ENCODE measurements at places on chromosomes 2 and 18.

GRCh38 chr2:66565291-66565690 is 130.4 kb downstream of the MEIS1 start:
- no peak for DNase-seq

- no peak for DNase-seq
Measured at GRCh38 chr2:60960706-60961105, 56.8 kb upstream of the PEX13 start.

DNA sequence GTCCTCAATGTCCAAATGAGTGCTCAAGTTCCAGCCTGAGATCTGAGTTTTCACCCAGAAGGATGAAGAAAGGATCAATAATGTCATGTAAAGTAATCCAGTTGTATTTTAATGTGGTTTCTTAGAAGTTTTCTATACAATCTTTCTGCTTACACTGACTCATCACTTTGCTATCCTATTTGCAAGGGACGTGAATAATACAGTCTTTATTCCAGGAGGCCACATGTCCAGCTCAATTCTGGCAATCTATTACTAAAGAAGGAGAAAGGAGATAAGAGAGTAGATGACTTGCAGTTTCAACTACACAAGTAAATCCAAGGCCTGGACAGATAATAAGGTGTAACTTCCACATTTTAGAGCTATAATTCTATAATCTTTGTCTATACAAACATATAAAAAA is 601.1 kb upstream of the SETBP1 start:
- peak; percentile 80 for DNase-seq

DNA sequence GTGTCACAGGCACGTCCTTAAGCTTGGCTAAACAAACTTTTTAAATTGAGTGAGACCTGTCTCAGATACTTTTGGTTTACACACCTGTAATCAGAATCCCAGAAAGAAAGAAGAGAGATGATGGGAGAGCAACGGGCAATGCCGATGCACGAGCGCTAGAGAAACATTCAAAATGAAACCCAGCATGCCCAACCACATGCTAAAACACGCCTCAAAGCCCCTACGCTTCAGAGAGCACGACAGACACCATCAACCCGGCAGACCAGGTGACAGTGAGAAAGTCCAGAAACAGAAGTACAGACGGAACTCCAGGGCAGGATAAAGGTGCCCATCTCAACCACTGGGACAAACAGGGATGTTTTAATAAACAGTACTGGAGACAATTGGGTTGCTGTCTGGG is 85.5 kb downstream of the HDAC4 start:
- DNase-seq: no peak

DNA sequence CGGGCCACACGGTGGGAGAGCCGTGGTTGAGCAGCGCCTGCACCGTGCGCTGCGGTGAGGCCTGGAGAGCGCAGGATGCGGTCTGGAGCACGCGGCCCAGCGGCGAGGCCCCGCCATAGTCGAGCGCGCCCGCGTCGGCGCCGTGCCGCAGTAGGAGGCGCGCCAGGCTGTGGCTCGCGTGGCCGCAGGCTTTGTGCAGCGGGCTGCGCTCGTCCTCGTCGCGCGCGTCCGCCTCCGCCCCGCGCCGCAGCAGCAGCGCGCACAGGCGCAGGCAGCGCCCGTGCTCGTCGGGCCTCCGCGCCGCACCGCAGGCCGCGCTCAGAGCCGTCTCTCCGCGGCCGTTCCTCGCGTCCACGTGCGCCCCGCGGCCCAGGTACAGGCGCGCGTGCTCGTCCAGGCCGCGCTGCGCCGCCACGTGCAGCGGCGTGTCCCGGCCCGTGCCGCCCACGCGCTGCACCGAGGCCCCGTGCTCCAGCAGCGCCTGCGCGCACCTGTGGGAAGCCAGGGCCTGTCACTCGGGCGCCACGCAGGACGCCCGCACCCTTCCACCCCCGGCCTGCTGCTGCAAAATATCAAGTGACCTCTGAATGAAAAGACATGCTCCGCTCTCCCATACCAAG is 46.3 kb upstream of the GBX2 start:
- no peak for DNase-seq

DNA sequence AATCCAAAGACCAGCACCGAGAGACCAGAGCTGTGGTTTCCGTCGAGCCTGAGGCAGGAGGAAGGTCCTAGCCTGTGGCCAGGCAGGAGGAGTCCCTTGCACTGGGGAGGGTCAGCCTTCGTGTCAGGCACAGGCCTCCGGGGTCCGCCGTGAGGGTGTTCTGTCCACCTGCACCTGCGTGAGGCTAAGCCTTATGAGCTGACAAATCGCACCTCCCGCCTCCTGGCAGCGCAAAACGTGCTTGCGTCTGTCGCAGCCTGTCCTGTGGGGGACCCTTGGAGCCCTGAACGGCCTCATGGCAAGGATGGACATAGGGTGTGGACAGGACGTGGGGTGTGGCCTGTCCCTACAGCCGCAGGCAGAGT is 73.3 kb downstream of the KCNG2 start:
- DNase-seq: no peak

DNA sequence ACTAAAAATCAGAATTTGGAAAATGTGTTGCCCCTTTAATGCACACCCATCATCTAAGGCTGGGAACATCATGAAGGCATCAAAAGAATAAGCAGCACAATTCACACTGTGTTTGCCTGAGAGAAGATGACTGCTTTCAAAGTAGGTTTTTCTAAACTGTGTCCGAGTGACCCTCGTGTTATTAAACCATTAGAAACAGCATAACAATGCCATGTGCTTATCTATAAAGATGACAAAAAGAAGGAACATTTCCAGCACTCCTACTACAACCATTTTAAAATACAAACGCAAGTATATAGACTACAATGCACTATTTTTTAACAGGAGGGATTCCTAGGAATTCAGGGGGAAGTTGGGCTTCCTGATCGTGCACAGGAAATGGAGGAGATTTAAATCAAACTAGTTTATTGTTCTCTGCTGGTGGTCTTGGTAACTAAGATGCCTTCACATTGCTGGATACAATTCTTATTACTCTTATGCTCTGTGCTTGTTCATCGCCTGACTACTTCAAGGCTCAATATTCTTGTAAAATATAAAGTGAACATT is 305.9 kb upstream of the CCDC68 start:
- DNase-seq: no peak

DNA sequence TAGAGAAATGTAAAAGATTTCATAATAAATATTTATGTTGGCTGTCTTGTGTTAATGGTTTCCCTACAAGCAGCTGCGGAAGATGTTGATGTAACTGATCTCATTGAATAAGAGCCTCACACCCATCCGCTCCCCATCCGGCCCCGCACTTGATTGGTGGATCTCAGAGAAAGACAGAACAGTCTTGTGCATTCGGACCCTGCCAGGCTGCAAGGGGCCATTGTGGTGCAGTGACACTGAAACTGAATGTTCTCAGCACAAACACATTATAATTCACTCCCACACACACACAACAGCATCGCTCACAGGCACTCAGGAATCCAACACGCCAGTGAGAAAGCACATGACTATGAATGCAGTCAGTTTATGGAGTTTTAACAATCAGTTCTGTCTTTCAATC is 47.8 kb downstream of the PRELID3A start:
- DNase-seq: no peak

DNA sequence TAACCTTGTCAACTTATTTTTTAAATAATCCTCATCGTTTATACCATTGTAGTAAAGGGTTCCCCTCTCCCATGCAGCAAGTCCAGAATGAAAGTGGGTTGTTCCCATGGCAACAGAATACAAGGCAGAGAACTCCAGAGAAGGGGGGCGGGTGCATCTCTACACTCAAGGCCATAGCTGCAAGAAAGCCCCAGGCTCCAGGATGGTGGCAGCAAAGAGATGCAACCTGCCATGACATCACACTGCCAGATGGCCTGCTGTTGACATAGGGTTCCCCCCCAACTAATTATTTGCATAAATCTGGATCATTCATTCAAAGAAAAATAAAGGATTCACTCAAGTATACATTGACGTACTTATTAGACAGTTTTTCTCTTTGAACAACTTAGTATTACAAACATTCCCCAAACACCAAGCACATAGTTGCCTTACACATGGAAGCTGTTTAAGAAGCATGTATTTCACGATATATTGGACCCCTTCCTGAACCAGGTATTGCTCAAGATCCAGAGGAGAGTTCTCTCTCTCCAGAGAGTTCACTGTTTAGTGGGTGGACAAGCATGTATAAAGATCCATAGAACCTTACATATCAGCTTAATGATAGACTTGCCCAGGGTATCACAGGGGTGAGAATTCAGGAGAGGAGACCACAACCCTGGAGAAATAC is 87.4 kb upstream of the KLF7 start:
- peak; percentile 62 for DNase-seq

- no peak for DNase-seq
Measured at GRCh38 chr18:79573921-79574491, 105.6 kb upstream of the CTDP1 start.

GRCh38 chr2:34719206-34719605 is 1120.1 kb upstream of the FAM98A start:
- DNase-seq: no peak

- DNase-seq: no peak
Measured at GRCh38 chr2:69786052-69786560, 43.4 kb upstream of the GMCL1 start.

DNA sequence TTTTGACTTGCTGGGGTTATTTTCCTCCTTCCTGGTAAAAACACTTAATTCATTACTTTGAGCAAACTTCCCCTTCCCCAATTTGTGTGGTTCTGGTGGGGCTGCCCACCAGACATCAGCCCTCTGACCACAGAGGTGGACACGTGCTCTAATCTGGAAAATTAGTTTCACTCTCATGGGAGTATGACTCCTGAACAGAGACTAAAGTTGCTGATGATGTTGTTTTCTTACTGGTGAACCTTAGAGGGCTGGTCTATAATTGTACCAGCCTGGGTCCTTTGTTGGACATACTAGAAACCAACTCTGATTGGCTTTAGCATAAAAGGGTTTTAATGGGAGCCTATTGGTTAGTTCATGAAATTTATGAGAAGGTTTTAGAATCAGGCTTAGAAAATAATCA is 54.1 kb upstream of the ACYP2 start:
- no peak for DNase-seq

DNA sequence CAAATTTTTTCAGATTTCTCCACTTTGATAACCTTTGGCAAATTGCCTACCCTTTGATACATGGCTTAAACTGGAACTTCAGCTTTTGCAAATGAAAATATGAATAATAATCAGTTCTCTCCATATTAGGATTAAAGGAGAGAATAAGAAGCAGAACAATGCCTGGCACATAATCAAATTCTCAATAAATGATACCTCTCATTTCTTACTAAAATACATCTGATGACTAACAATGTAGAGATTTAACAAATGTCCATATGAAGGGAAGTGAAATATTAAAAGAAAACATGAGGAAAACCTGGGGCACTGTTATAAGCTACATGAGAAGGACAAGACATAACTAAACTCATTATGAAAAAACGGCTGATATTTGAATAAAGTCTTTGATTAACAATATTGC is 1103.6 kb downstream of the LRP1B start:
- DNase-seq: peak; percentile 31

- peak; percentile 49 for DNase-seq
Measured at GRCh38 chr2:67851016-67851415, 211.8 kb downstream of the C1D start.

- DNase-seq: no peak
Measured at GRCh38 chr2:200270732-200271131, 35.8 kb upstream of the SPATS2L start.

DNA sequence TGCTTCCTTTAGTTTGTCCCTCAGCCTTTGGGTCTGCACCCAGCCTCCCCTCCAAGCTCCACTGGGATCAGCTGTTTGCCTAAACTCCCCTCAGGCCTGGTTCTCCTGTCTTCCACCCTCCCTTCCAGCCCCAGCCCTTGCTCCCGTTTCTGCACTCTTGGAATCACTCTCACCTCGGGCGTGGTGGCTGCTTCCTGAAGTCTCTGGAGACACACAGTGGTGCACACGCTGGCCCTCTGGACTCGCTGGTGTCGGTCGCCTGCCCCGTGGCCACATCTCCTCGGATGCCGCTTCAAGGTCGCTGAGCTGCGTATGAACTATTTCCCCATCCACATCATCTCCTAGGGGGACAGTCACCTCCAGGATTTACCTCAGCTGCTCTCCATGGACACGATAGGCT is 46.3 kb downstream of the PSMG2 start:
- no peak for DNase-seq

DNA sequence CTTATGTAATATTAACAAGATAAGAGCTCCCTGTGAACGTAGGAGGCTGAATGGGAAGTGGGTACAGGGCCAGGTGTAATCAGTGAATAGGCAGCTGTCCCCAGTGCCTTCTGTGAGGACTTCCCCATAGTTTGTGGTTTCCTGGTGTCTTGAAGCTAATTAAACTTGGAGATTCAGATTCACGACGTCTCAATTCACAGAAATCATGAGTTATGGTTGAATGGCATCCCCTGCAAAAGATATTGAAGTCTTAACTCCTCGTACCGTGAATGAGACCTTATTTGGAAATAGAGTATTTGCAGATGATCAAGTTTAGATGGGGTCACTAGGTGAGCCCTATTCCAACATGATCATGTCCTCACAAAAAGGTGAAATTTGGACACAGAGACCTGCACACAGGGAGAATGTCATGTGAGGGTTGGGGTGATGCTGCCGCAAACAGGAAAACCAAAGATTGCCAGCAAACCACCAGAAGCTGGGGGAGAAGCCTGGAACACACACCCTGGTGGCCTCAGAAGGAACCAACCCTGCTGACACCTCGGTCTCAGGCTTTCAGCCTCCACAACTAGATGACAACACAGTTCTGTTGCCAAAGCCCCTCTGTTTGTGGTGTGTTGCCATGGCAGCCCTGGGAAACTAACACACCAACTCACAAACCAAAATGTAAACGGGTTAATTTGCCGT is 13.2 kb downstream of the ARL4C start:
- no peak for DNase-seq

DNA sequence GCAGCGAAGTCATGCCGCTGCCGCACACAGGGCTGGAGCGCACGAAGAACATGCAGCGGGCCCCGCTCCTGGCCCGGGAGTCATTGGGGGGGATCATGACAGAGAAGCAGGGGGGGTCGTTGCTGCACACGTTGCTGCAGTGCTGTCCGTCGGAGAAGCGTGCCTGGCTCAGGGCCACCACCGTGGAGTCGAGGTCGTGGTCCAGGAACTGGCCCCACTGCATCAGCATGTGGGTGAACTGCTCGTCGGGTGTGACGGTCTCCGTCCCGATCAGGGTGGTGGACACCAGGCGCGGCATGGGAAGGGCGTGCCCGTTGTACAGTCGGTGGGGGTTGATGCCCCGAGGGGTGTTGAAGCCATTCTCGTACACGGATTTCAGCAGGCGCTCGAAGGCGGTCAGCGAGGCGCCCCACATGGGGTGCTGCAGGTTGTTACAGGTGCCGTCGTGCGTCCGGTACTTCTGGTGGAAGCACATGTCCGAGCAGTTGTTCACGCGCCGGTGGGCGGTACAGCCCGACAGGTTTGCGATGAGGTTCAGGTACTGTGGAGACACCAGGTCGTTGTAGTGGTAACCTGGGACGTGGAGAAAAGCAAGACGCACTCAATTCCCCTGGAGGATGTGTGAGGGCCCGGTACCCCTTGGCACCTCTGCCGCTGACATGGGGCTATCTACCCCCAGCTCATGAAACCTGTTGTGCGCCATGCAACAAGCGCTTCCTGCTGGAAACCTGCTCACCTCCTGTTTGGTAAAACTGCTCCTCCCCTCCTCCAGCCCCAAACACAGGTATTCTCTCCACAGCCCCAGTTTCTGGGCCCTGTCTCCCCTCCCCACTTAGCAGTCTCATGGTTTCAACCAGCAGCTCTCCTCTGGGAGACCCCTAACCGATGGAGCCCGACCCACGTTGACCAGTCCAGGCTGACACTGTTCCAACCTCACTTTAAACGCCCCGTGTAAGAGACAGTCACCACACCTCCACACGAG is 94.9 kb downstream of the PXDN start:
- no peak for DNase-seq
